ENCODE measurements at places on chromosomes 2 and 18.

DNA sequence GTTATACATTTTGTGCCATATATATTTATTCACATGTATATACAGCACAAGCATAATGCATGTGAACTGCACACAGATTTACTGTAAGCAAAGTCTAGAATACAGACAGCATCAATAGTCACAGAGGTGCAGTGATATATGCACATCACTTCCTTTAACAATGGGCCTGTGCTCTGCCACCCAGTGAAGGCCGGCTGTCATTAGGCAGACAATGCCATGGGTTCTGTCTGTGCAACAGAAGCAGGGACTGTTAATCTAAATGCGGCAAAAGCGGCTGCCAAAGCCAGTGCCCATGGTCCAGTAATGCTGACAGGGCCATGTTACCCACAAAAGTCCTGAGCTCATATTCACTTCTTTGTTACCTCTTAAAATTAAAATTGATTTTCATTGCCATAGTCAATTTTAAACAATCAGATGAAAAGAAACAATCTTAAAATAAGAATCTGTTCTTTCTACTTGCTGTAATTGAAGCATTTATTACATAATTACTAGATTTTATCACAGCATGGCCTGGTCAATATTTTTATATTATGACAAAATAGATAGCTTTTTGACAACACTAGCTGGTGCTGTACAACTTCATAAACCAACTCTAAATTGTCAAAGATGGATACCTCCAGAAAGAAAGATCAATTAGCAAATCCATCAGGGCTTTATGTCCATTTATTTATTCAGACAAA, 232.0 kb downstream of the STK39 start:
- DNase-seq, result no peak

DNA sequence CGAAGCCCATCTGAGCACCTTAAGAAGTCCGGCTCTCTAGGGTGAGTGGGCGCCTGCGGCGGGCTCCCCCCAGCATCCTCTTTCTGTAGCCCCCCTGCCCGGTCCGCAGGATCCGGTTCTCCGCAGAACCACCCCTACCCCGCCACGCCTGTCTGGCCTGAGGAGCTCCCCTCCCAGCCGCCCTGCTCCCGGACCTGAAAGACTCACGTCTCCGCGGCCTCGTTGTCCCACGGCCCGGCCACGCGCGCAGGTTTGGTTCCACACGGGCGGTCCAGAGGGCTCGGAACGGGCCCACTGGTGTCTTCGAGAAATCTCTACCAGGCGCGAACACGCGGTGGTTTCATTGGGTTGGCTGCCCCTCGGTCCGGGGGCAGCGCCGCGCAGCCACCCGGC, 237 bp downstream of the SLC39A6 start:
- DNase-seq, result no peak

GRCh38 chr2:37614061-37614738, 57.2 kb downstream of the CDC42EP3 start:
- no peak for DNase-seq

DNA sequence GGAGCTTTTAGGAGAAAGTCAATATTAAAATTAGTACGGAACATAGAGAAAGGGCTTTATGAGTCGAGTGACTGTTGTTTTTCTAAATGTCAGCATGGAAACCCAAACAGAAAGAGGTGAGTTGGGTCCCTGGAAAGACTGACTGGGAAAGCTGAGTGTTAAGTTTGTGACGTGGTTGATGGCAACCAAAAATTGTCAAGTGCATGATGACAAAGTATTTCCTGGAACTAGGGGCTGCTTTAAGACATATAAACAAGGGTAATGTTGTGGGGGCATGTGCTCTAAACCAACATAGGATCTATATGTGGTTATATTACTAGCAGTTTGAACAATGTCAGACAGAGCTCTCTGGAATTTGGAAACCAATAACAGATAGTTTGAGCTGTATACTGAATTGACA, 50.9 kb upstream of the GPD2 start:
- no peak for DNase-seq

- DNase-seq, result no peak
These were observed 100.8 kb upstream of the UGP2 start for GRCh38 chr2:63740943-63741342.

Measured in progenitor cell of endocrine pancreas (in vitro differentiated cells).